Mammary epithelial cell (primary cell): ENCODE measurements at places on chromosomes 5 and 9. TPM values are rescaled to one million over a fixed set of nuclear protein-coding genes. Genes with fewer than 3 reads are reported as not detected.
A peak's percentile ranks its signal among the peaks of the same experiment; 100 is the strongest.

Gene SLC6A3
- not detected in 2 replicates for total RNA-seq

Gene PTGR1
- total RNA-seq: 49.0 TPM

DNA sequence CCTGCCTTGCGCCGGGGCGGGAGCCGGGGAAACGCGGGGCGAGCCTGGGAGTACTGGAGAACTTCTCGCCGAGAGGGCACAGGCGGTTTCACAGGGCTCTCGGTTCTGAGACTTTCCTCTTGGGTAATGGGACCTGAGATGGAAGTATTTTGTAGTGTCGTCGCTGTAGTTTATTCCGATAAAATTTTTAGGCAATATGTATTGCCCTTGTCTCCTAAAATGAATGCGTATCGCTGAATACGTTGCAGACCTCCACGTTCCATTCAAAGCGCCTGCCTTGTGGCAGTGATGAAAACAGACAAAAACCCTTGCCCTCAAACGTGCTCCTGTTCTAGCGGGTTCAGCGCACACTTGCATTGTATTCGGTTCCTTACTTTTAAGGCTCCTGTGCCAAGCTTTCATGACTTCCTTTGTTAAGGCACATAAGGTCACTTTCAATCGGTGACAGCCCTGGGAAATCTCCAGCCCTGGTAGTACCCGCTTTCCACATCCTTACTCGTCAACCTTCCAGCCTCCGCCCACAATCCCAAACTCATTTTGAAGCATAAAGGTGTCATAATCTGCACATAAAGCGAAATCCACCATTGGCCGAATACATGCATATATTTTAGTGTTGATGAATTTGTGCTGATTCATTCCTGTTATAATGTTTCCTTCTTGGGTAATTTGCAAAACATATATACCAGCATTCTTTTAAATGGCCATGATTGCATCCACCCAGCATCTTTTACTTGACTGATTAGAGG is 694 bp downstream of the RMI1 start:
- DNase-seq: peak; percentile 69

- DNase-seq: peak; percentile 9
Measured at GRCh38 chr5:50564079-50564478, 102.4 kb upstream of the PARP8 start.

GRCh38 chr5:77761606-77762005 is 14.5 kb downstream of the TBCA start:
- DNase-seq: no peak

Gene SEMA5A
- 25.8 TPM for total RNA-seq

DNA sequence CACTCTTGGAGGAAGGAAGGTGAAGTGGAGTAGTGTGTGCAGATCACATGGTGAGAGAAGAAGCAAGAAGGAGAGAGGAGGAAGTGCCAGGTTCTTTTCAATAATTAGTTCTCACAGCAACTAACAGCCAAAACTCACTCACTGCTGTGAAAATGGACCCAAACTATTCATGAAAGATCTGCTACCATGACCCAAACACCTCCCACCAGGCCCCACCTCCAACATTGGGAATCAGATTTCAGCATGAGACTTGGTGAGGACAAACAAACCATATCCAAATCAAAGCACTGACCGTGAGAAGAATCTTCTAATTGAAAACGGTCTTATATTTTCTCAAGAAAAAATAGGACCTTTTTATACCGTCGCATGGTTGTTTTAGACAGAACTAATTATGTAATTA is 468.7 kb upstream of the TYRP1 start:
- DNase-seq: no peak

DNA sequence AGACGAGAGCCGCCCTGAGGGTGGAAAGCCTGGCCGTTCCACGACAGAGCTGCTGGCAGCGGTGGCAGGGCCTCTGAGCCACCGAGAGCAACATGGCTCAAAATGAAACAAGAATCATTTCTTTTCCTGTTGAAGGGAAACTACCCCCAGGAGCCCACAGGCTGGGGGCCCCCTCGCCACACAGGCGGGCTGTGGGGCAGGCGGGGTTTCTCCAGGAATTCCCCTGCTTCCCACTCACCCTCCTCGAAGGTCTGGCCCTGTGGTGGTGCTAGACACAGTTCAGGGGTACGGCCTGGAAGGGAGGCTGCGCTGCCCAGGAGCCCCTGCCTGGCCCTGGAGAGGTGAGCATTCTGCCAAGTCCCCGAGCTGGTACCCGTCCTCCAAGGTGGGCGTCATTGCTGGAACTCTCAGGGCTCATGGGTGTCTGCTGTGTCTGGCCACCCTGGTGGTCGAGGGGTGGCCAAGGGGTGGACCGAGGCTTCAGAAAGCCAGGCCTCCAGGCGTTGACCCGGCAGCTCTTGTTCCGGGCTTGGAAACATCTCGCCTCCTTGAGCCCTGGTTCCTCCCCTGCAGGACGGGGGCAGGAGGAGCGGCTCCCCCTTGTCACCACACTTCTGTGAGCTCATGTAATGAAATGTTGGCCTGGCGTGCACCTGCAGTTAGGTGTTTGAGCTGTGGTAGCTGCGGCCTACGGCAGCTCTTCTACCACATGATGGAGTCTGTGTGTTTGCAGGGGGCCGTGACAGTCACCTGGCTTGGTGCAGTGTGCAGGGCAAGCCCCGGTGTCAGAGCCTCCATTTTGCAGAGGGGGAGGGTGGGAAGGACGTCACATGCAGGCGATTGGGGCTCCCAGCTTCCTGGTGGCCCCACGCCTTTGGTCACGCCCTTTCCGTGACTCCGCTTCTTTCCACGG is 65.3 kb downstream of the RXRA start:
- no peak for DNase-seq

DNA sequence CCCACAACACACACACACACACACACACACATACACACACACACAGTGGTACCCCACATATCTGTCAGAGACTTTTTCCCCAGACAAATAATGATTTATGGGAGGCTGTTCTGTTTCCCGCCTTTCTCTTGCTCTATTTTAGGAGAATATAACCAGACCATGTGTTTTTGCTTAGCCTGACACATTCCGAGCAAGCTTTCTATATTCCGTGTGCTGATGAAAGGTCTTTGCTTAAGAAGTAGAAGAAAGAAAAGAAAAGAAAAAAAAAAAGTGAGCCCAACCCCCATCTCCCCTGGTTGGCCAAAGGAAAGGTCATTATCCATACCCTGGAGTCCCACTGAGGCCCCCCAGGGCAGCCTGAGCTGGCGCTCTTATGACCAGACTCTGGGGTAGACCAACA is 338.6 kb downstream of the SLIT3 start:
- no peak for DNase-seq

Gene TPD52L3
- total RNA-seq: not detected

DNA sequence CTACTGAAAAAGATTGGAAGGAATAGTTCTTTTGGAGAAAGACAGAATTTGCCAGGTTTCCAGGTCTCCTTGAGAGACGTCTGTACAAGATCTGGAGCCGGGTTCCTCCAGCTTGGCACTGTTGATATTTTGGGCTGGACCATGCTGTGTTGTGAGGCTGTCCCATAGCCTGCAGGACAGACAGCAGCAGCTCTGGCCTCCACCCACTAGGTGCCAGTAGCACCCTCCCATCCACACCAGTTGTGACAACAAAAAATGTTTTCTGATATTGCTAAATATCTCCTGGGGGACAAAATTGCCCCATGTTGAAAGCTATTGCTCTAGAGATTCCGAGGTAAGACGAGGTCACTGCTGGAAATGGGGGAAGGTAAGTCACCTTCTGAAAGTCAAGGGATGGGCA is 287.7 kb upstream of the DAP start:
- no peak for DNase-seq

Gene SPINK4
- total RNA-seq: not detected

- DNase-seq: peak; percentile 85
Measured at GRCh38 chr5:107557051-107557658, 113.6 kb downstream of the EFNA5 start.

DNA sequence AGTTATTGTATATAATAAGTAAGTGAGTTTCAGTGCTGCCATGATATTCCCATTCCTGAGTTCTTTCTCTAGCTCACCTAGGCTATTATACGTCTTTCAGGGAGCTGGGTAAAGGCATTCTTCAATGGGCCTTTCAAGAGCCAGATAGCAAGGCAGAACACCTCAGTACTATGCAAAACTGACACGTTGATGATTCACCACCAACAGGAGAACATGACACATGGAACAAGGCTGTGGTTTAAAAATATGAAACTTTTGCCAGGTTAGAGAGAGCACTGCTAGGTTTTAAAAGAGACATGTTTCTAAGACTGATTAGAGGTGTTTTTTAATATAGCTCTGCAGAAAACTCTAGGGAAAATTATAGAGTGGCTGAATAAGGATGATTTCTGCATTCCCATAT is 95.9 kb downstream of the UGCG start:
- peak; percentile 93 for DNase-seq

- DNase-seq: peak; percentile 20
Measured at GRCh38 chr9:89850631-89851325, 246.0 kb downstream of the GADD45G start.

Gene SGTB
- total RNA-seq: 20.9 and 47.9 TPM in 2 replicates
